GM12892 (cell line): ENCODE measurements at places on chromosomes 3 and 15.

DNA sequence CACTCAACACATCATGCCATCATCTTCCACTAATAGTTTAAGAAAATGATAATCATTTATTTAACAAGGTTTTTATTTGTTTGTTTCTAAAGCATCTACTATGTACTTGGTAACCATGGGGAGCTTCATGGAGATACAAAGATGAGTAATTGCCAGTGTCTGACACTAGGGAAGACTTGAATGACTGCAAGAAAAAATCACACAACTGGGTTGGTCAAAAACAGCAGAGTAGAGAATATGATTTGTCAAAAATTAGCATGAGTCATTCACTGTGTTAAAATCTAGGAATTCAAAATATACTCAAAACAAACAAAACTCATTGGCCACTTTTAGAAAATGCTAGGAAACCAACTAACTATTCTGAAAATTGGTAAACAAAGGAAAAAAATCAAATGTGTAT lies 6.3 kb downstream of the BNC1 start:
- no peak for DNase-seq

DNA sequence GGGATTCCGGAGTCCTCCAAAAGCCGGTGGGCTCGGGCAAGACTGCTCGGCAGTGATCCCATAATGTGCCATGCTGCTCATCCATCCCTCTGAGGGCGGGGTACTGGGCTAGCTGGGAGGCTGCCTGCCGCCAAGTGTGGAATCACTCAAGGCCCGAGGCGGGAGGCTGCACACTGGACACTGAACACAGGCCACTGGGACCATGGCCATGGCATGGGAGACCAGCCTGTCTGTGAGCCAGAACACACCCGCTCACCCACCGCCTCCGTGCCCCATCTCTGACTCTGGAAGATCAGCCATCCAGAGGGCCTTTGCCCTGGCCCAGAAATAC lies 1.4 kb downstream of the C3orf22 start:
- no peak for DNase-seq

DNA sequence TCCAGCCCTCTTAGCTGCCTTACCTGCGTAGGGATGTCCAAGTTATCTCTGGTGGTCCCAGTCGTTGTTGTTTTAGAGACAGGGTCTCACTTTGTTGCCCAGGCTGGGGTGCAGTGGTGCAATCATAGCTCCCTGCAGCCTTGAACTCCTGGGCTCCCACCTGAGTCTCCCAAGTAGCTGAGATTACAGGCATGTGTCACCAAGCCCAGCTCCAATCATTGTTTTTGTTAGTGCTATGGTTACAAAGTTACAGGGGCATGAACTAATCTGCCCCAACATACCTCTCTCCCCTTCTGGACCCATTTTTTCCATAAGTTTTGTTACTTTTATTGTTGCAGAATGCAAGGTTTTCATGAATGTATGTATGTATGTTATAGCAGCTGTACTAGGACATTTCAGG lies 54.7 kb downstream of the CTDSPL2 start:
- no peak for DNase-seq

GRCh38 chr3:186381424-186382216 lies 19.6 kb upstream of the DGKG start:
- DNase-seq = no peak
